Fibroblast of skin of scalp (primary cell): ENCODE measurements at places on chromosomes 2 and 18.
A peak's percentile ranks its signal among the peaks of the same experiment; 100 is the strongest.

DNA sequence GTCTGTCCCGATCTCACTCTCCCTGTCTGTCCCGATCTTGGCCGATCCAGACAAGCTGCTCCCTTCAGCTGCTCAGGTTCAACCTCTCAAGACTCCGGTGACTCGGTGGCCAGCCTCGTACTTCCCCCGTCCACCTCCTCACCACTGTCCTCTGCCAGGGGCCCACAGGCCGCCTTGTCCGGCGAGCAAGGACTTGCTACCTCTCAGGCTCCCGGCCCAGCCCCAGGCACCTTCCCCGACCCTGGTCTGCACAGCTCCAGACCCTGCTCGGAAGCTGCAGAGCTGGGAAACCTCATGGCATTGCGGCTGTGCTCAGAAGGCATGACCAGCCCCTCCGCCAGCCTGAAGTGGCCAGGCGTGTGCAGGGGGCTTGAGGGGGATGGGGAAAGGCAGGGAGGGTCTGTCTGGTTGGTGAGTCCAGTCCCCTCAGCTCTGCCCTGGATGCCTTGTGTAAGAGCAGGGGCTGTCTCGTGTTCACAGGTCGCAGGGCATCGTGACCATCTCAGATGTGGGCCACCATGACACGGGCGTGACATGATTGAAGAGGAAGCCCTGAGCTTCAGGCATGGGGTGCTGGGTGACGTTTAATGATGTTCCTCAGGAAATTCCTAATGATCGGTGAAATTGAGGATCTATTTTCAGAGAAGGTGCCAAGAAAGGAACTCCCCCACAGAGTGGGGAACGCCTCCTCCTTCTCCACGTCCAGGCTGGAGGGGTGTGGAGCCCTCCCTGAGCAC is 121.2 kb upstream of the CTDP1 start:
- no peak for DNase-seq

GRCh38 chr2:215899141-215900074 is 113.9 kb downstream of the MREG start:
- DNase-seq, result peak; percentile 96

DNA sequence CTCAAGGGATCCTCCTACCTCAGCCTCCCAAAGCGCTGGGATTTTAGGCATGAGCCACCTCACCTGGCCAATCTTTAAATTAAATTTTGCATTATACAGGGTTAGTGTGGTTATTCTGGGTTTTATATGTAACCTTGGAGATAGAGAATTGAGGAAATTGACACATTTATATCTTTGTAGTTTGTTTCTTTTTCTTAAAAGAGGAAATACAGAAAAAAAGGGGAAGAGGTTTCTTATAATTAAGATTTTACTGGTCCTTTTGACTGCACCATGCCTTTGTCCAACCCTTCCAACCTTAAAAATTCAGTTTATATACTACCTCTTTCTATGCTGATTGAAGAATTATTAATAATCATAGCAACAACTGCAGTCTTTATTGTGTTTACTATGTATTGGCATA is 210.1 kb upstream of the STON1 start:
- no peak for DNase-seq

DNA sequence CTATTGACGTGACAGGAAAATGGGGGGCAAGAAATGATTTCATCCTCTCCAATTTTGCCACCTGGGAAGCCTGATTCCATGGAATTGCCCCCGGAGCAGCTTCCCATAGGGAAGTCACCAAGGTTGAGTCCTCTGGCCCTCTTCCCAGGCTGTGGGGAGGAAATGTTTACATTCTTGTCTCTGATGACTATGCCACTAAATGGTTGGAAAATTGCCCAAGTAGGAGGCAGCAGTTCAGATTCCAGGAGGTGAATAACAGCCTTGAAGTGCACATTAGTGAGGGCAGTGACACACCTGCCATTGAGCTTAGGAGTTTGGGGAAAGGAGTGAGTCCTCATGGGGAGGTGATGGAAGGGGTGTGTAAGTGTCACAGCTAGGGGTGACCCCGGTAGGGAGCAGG is 449.2 kb upstream of the DCC start:
- DNase-seq, result peak; percentile 65

DNA sequence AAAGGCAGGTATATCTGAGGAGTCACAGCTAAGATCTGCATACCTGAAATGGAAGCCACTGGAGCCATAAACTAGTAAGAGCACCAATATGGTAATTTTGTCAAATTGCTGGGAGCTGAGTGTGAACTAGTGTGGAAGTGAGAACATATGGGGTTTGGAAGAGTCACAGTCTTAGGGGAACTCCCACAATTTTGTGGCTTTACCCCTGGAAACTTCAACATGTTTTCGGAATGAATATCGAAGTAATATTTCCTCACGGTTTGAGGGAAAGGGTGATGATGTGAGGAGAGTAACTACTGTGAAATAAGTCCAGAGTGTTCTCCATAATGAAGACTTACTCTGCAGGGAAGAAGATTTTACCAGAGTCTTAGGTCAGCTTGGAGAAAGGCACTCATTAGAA is 565.9 kb downstream of the RIT2 start:
- peak; percentile 59 for DNase-seq

GRCh38 chr2:217286833-217287232 is 427.0 kb upstream of the TNP1 start:
- DNase-seq, result peak; percentile 92

- no peak for DNase-seq
Observed at GRCh38 chr2:207987025-207987716, 38.2 kb downstream of the PLEKHM3 start.

- peak; percentile 16 for DNase-seq
Observed at GRCh38 chr18:10101729-10102128, 187.9 kb downstream of the VAPA start.

DNA sequence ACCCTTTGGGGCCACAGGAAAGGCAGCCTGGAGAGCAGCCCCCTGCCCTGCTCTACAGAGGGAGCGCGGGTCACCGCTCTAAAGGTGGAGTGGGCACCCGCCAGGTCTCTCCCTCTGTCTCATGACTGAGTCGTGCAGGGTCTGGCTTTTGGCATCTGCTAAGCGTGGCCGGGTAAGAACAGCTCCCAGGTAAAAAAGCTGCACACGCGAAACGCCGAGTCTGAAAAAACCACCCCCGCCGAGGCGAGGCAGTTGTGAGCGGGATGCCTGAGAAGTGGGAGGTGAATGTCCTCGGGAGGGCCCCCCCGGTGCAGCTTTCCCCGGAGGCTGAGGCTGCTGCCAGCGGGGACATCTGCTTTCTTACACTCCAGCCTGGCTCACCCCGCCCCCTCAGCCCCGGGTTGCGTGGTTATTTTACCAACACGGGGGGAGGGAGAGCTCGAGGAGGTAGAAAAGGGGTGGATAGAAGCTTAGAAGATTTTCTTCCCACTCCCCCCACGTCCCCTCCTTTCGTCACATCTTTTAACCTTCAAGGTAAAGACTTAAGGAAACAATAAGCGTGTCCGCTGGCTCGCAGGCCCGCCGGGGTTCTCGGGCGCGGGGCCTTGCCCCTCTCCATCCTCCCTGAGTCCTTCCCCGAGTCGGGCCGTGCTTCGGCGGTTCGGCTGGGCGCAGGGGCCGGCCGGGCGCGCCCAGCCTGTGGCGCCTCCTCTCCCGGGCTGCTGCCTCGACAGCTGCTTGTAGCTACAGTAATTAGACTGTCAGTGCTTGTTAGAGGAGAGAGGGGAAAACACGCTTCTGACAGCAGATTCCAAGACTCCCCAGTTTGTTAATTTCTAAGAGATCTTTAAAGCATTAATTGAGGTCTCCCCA is 70.6 kb upstream of the PSMD14 start:
- peak; percentile 52 for DNase-seq

DNA sequence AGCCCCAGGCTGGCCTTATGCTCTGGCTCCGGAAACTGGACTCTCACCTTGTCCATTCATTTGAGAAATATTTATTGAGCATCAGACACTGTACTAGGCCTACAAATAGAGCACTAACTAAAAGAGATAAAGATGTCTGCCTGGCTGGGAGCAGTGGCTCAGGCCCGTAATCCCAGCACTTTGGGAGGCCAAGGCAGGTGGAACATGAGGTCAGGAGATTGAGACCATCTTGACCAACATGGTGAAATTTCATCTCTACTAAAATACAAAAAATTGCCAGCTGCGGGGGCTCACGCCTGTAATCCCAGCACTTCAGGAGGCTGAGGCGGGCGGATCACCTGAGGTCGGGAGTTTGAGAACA is 7.6 kb upstream of the MRPL33 start:
- DNase-seq, result no peak

GRCh38 chr2:150047620-150048222 is 439.7 kb downstream of the RND3 start:
- peak; percentile 59 for DNase-seq

- DNase-seq, result no peak
Observed at GRCh38 chr2:106205488-106205887, 11.4 kb upstream of the UXS1 start.

- no peak for DNase-seq
Observed at GRCh38 chr2:2321200-2321540, 9.9 kb downstream of the MYT1L start.

DNA sequence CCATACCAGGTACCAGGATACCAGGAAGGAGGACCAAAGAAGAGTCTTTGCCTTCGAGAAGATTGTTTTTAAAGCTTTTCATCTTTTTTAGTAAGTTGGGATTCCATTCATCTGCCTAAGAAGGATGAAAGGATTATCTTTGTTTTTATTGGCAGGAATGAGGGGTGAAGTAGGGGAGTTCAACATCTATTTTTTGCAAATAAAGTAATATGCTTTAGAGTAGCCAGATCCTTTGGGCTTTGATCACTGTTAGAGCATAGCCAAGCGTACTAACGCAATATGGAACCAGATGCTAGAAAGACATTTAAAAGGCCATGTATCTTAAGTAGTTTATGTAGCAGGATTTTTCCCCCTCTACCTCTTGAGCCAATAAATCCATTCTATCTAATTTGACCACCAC is 133.0 kb downstream of the PRPF40A start:
- peak; percentile 49 for DNase-seq

- DNase-seq, result no peak
Observed at GRCh38 chr2:3312576-3313345, 64.9 kb downstream of the EIPR1 start.

GRCh38 chr18:31230495-31230894 is 67.8 kb upstream of the DSC1 start:
- DNase-seq, result no peak

- DNase-seq, result no peak
Observed at GRCh38 chr2:101717071-101717845, 19.8 kb downstream of the MAP4K4 start.
